ENCODE measurements at places on chromosomes 13 and 19.

DNA sequence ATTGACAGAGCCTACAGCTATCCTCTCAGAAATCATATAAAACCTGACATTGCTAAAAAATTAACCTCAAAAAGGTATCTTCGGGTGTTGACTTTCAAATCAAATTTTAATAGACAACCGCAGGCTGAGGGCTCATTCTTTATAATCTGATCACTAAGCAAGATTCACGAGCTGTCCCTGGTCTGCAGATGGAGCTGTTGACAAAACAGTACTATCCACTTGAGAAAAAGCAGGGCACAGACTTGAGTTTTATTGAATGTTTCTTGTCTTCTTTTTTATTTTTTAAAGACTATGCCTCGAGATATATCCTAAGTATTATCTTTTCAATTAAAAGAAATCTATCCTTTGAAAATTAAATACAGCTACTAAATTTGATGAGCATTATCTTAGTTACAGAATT, 540.5 kb downstream of the PCDH9 start:
- no peak for DNase-seq

DNA sequence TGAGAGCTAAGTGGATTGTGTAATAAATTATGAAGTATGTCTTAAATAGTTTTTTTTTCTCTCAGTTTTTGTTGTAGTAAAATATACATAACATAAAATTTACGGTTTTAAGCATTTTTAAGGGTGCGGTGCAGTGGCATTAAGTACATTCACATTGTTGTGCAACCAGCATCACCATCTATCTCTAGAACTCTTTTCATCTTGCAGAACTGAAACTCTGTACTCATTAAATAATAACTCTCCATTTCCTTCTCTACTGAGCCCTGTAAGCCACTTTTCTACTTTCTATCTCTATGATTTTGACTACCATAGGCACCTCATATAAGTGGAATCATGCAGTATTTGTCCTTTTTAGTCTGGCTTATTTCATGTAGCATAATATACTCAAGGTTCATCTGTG, 87.1 kb downstream of the GJA3 start:
- no peak for DNase-seq

DNA sequence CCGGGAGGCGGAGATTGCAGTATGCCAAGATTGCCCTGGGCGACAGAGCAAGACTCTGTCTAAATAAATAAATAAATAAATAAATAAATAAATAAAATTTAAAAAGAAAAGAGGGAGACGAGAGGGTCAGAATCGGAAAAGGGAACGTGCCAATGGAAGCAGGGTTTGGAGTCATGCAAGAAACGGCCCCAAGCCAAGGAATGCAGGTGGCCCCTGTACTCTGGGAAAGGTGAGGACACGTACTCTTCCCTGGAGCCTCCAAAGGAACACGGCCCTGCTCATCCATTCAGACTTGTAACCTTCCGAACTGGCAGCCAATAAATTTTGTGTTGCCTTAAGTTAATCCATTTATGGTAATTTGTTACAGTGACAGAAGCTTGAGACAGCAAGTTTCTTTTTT, 19.9 kb upstream of the PNMA8C start:
- no peak for DNase-seq

DNA sequence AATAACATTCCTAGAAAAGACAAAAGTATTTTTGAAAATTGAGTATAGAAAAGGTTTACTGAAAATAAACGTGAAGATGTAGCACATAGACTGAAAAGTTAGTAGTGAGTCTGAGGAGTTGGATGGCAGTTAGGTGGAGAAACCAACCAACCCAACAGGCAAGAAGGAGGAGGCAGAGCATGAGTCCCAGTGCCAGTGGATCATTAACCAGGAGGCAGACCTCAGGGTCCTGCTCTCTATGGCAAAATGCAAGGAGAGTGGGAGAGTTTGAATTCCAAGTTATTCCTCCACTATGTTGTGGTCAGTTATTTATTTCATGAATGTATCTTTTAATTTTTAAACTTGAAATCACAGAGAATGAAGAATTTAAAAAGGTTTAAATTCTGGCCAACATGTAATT, 446.4 kb downstream of the GPC6 start:
- DNase-seq: no peak

- DNase-seq: no peak
Observed at GRCh38 chr13:91369441-91369831, 21.9 kb downstream of the MIR17HG start.

- DNase-seq: no peak
Observed at GRCh38 chr19:53580871-53581835, 43.2 kb downstream of the ZNF331 start.

DNA sequence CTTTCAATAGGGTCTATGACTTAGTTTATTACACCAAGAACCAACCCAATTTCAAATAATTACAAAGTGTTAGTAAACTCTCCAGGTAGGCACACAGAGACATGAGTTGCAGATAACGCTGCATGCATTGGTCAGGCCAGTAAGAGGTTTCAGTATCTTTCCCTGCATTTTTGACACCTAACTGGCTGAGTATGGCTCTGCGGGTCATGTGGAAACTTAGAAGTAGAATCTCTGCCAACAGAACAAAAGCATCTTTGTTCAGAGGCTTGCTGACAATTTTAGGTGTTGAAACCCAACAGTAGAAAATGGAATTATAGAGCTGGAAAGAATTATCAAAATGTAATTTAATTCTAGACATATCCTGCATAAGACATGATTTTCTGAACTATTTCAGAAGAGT, 25.3 kb downstream of the HTR2A start:
- no peak for DNase-seq

- DNase-seq: no peak
Observed at GRCh38 chr13:30900952-30901749, 4.9 kb upstream of the MEDAG start.

GRCh38 chr19:40417643-40417981, 4.4 kb upstream of the PRX start:
- no peak for DNase-seq

GRCh38 chr13:30847650-30848307, 58.3 kb upstream of the MEDAG start:
- no peak for DNase-seq

DNA sequence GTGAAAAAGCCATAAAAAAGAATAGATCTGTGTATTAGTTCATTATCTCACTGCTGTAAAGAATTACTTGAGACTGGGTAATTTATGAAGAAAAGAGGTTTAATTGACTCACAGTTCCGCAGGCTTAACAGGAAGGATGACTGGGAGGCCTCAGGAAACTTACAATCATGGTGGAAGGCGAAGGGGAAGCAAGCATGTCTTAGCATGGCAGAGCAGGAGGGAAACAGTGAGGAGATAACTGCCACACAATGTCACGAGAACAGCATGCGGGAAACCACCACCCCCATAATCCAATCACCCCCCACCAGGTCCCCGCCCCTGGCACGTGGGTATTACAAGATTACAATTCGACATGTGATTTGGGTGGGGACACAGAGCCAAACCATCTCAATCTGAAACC, 39.1 kb upstream of the EEF1AKMT1 start:
- DNase-seq: no peak

DNA sequence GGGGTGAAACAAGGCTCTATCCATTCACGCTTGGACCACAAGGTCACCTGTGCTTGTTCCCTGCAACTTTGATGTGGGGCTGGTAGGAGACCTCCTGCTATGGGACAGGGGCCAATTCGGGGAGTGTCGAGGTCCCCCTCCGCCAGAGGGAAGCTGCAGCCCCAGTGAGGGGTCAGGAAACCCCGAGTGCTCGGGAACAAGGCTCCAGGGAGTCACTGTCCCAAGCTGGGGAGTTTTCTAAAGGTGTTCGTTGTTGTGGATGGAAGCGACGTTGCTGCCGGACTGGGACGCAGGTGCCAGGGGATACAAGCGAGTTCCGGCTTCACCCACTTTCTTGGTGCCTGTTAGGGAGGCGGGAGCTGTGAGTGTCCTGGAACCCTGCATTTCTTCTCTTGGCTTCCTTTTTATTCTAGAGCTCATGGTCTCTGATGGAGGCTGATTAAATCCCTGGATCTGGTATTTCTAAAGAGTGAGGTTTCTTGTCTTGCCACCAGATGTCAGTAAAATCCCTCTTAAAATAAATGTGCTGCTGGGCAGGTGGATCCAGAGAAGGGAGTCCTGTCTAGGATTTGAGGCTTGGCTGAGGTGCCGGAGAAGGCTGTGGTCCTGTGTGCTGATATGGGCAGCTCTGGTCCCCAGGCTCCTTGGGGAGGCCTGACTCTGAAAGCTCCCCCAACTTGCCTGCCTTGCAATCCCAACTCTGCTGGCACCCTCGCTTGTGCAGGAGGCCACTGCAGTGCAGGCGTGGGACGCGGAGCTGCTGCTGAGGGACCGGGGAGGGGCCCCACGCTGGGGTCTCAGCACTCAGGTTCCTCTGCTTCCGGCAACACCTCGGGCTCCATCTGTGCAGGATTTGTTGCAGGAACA, 153.9 kb downstream of the TEX29 start:
- DNase-seq: no peak

- DNase-seq: no peak
Observed at GRCh38 chr13:93244141-93244917, 17.7 kb downstream of the GPC6 start.

DNA sequence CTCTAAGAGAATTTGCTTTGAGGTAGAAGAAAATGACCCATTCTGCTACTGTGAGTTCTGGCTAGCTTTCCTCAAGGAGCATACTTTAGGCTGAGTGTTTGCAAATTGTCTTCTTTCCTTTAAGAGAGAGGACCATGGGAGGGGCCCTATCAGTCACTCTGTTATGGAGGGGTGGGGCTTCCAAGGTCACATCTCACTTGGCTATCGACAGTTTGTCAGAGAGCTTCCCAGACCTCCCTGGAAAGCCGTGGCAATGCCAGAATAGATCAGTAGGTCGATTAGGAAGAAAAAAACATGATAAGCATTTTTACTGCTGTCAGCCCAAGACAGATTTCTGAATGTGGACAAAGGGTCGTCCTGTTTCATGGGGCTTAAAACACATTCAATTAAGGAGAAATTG, 93.3 kb downstream of the OXGR1 start:
- DNase-seq: no peak

All from esophagus squamous epithelium (tissue), 5 donors.